ENCODE measurements at places on chromosomes 5 and 9.

DNA sequence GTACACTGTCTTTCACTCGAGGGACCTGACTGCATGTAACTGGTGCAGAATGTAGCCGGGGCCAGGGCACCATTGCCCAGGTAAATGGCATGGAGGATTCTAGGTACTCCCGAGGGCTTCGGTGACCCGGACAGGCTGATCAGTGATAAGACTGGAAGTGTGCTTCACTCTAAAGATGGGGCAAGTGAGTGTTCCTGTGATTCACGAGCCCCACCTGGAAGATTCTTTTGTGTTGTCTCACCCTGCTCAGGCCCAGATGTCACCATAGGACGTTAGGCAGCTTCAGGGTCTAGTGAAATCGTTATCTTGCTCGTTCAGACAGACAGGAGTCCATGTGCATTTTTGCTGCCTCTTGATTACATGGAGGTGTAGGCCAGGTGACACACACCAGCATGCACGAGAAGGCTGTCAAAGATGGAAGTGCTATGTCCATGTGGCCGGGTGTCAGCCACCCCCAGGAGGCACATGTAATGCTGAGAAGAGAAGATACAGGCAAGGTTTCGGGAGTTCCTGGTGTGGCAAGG lies 73.9 kb downstream of the WNK2 start:
- DNase-seq = no peak

DNA sequence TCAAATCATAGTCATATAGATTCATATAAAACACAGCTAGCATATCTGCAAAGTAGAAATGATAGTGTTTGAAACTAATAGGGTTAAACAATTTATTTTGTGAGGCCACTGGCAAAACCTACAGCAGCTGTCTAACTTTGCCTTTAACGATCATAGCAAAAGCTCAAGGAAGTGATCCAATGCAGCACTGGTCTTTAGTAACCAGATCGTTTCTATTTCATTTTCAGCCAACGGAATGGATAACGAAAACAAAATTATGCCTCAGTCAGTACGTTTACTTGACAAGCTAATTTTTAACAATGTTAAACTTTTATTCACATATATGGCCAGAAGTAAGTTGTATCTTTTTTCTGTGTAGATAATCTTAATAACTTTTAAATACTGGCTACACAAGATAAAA lies 17.7 kb downstream of the MLLT3 start:
- no peak for DNase-seq

DNA sequence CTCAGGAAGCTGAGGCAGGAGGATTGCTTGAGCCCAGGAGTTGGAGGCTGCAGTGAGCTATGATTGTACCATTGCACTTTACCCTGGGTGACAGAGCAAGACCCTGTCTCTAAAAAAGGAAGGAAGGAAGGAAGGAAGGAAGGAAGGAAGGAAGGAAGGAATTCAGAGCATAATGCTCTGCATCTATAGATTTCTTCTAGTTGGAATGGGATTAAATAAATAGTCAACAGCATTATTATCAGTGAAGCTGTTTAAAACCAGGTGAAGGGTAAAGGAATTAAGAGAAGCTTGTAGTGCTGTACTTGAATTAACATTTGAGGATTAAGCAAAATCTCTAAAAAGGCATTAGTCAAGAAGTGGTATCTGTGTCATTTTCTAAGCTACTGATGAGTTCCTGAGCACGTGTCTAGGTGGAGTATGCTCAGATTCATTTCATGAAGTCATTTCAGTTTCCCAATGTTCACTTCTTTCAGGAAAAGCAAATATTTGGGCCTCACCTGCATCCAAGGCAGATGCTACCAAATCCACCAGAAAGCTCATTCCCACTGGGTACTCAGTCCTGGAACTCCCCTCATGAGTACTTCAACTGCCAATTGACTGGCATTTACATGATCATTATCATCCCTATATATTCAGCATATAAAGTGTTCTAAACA lies 8.4 kb downstream of the PDE6A start:
- no peak for DNase-seq

- no peak for DNase-seq
Observed at GRCh38 chr5:88389338-88390095, 120.9 kb upstream of the TMEM161B start.

- no peak for DNase-seq
Observed at GRCh38 chr9:69577123-69577522, 95.0 kb downstream of the APBA1 start.

DNA sequence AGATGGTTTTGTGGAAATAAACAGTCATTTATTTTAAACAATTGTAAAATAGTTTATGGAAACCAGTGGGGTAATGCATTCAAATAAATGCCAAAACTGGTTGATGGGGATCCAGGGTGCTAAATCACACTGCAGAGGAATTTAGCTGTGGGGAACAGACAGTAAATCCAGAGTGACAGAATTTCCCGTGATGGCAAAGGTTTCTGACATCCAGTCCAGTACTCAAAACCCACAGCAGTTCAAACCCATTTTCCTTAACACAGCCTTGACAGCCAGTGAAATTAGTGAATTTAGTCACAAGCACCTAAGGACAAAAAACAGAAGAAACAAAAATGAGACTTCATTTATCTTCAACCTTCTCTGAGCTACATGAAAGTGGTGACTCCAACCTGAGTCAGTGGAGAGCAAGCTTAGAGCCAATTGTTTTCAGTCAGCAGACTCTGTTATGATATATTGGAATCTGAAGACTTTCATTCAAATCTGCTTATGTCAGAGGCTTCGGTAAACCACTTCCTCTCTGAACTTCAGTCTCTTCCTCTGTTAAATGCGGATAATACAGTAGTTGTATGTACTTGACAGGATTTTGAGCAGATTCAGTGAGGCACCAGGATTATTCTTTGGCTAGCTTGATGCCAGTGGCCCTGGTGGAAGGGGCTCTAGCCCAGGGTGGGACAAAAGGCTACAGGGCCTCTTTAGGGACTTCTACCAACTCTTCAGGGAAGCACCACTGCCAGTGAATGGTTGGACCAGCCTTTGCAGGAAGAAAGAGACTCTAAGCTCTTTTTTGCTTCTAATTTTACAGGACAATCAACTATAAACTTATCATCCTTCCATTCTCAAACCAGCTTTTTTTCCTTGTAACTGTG lies 185.3 kb downstream of the MAPKAP1 start:
- DNase-seq = no peak

GRCh38 chr5:83744821-83745220 lies 24.2 kb upstream of the HAPLN1 start:
- no peak for DNase-seq

DNA sequence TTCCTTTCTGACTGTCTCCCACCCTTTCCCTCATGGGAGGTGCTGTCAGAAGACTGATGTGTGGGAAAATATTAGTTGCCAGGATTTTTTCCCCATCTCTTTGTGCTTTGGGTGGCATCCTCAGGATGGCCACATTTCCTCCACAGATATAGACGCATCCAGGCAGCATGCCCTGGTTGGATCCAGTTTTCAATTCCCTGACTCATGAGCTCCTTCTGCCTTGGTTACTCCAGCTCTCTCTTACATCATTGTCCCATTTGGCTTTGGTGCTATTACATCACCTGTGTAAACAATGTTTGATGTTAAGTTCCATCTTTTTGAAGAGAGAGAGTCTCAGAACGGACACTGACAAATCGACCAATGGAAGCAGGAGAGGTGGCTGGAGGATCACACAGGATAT lies 302.5 kb downstream of the CDH18 start:
- DNase-seq = no peak

GRCh38 chr5:94192658-94193391 lies 425.6 kb downstream of the KIAA0825 start:
- no peak for DNase-seq

DNA sequence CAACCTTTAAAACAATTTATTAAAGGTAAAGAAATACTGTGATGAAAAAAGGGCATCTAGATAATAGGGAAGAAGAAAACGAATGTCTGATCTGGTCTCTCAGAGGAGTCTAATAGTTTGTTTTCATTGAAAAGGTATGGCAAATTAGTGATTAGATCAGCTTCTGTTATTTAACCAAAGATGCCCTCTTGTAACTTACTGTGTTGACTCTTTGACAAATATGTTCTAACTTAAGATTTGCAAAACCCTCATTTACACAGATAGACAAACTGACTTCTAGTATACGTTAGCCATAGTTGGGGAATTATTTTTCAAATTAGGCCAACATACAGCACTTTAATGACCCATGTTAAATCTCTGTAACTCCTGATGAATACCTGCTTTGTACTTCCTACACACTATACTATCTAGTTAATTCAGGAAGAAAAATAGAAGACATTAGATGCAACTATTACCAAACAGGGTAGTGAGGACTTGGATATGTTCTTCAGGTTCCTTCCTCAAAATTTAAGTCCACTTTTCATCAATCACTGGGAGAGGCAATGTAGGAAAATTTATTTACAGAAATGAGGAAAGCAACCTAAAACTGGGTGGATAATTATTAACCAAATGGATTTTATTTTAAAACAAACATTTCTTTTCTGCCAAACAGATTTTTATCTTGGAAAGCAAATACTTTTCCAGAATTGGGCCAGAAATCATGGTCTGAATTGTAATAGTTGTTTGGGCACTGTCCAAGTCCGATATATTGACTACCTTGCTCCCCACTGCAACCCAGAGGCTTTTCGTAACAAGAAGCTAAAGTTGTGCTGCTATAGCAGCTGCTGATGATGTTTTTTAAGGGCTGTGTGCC lies 66.4 kb upstream of the PPP2R2B start:
- no peak for DNase-seq

- no peak for DNase-seq
Observed at GRCh38 chr9:36734737-36735136, 162.0 kb downstream of the MELK start.

- DNase-seq = no peak
Observed at GRCh38 chr9:8456344-8456743, 656.8 kb upstream of the DMAC1 start.

DNA sequence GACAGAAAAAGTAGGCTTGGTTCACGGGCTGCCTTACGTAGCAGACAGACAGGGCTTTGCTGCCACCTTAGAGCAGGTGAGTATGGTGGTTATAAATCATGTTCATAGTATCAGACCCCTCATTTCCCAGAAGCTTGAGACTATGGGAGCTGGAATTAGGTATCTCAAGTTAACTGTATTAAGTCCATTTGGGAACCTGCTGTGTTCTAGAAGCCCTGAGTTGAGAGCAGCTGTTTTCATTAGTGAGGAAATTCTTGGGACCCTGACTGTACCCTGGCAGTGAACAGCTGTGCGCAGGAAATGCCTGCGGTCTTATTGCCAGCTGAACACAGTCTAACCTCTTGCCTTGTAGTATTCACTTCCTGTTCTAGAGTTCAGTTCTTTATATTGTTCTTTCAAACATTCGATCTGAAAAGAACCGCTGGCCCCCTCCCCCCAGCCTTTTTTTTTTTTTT lies 29.8 kb downstream of the UGCG start:
- peak; percentile 33 for DNase-seq

- no peak for DNase-seq
Observed at GRCh38 chr5:102781786-102782185, 26.7 kb downstream of the PAM start.
